ENCODE measurements at places on chromosomes 1 and 21.

- H3K27me3 ChIP-seq: peaks cover under 1% of the 10 kb centered on the region
- H3K4me3 ChIP-seq: no peak overlapping the region
- peaks cover 14% of the 10 kb centered on the region for H3K4me1 ChIP-seq
- H3K27ac ChIP-seq: no peak overlapping the region
Observed at GRCh38 chr1:109241344-109241743, 8.0 kb upstream of the CELSR2 start.

- H3K36me3 ChIP-seq: no peaks in the 10 kb centered on the region
- no peak overlapping the region for H3K4me3 ChIP-seq
- no peak overlapping the region for H3K27ac ChIP-seq
- H3K4me1 ChIP-seq: peaks cover 6% of the 10 kb centered on the region
Observed at GRCh38 chr1:114149211-114149610, 4.5 kb downstream of the SYT6 start.

DNA sequence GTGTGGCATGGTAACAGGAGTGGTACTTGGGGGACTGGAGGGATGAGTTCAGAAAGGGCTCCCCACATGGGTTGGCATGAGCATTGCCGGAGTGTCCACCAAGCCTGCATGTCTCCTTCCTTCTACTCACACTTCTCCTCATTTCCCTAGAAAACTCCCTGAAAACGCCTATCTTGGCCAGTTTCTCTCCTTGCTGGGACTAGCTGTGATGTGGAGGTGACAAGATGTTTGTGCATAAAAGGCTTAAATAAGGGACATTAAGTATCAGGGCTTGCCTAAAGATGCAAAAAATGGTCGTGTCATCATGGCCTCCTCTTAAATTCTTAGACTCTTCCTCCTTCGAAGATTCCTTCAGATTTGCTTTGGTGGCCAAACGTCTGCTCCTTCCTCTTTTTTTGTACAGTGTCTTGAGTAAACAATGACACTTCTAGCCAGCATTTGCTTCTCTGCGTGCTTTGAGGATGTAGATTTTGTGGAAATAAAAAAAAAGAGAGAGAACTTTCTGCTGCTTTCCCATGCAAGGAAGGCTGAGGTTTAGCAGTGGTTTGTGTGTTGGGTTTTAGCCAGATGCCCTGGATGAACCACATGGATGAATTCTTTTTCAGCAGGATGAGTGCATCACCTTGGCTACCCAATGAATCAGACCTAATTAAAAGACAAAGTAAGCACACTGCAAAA lies 239.1 kb upstream of the IRF2BP2 start:
- H3K4me1 ChIP-seq: peaks cover 71% of the 10 kb centered on the region
- H3K4me3 ChIP-seq: no peak overlapping the region
- H3K27ac ChIP-seq: no peak overlapping the region
- DNase-seq: no peak
- no peaks in the 10 kb centered on the region for H3K27me3 ChIP-seq
- H3K36me3 ChIP-seq: peaks cover 7% of the 10 kb centered on the region

- peaks cover 44% of the 10 kb centered on the region for H3K4me1 ChIP-seq
- H3K36me3 ChIP-seq: no peaks in the 10 kb centered on the region
- H3K27ac ChIP-seq: no peak overlapping the region
- no peaks in the 10 kb centered on the region for H3K27me3 ChIP-seq
- DNase-seq: no peak
Observed at GRCh38 chr21:35202431-35202830, 153.3 kb upstream of the RUNX1 start.

DNA sequence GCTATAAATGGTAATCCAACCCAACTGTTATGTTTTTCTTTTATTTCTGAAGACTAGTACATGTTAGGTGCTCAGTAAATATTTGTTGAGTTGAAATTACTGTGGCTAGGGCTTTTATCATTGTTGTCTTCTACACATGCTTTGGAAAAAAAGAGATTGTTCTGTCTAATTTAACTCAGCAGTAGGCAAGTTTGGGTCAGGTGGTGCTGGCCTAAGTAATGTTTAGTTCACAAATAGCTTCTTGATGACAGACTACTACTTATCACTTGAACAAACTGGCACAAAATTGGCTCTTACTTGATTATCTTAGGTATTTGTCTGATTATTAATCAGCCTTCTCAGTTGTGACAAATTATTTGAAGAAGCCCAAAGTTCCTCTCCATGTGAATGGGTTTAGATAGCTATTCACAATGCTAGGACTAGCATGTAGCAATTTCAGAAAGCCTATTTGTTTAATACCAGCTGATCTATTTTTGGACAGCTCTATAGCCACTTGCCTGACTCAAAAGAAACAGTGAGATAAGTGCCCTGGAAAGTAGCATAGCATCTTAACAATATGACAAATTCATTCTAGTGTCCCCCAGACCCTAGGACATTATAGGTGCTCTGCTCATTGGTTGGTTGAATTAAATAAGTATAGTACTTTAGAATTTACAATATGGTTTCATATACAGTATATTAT lies 32.6 kb downstream of the TMEM200B start:
- peaks cover 6% of the 10 kb centered on the region for H3K4me1 ChIP-seq
- H3K27me3 ChIP-seq: no peaks in the 10 kb centered on the region
- DNase-seq: no peak
- H3K36me3 ChIP-seq: peaks cover 32% of the 10 kb centered on the region
- H3K4me3 ChIP-seq: no peak overlapping the region

- H3K36me3 ChIP-seq: peaks cover 2% of the 10 kb centered on the region
- no peak overlapping the region for H3K4me3 ChIP-seq
- H3K27ac ChIP-seq: no peak overlapping the region
- no peak for DNase-seq
Observed at GRCh38 chr21:25742900-25743299, 8.1 kb downstream of the GABPA start.

- DNase-seq: no peak
- H3K27ac ChIP-seq: no peak overlapping the region
- peaks cover 15% of the 10 kb centered on the region for H3K4me1 ChIP-seq
- no peak overlapping the region for H3K4me3 ChIP-seq
- H3K27me3 ChIP-seq: no peaks in the 10 kb centered on the region
- no peaks in the 10 kb centered on the region for H3K36me3 ChIP-seq
Observed at GRCh38 chr1:230026572-230026971, 40.5 kb upstream of the GALNT2 start.

DNA sequence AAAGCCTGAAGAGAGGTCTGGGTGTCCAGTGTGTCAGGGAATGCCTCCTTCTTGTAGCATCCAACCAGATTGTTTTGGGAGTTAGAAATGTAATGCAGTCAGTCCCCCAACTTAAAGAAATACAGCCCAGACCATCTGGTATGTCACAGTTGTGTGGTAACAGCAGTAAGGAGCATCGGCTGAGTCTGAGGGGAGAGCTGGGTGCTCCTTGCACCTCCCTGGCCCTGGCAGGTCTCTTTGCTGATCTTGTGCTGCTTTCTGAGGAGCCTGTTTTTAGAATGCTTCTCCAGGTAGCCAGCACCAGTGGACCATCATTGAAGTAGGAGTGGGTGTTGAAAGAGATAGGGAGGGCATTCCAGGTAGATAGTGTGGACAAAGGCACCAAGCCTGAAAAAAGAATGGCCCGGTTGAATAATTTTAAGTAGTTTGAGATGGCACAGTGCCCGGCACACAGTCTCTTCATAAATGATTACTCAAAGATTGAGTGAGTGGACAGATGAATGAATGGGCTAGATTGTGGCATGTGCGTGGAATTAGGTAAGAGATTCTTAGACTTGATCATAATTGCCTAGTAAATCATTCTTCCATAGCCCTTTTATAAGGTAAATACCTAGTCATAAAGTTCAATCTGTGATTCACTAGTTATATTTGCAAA lies 46.5 kb downstream of the LAMC1 start:
- no peak for DNase-seq
- no peaks in the 10 kb centered on the region for H3K36me3 ChIP-seq
- no peak overlapping the region for H3K27ac ChIP-seq
- H3K4me1 ChIP-seq: peaks cover 7% of the 10 kb centered on the region

- DNase-seq: no peak
- H3K4me1 ChIP-seq: no peaks in the 10 kb centered on the region
- no peak overlapping the region for H3K4me3 ChIP-seq
- no peak overlapping the region for H3K27ac ChIP-seq
- no peaks in the 10 kb centered on the region for H3K36me3 ChIP-seq
- H3K27me3 ChIP-seq: no peaks in the 10 kb centered on the region
Observed at GRCh38 chr1:71792264-71792663, 490.1 kb downstream of the NEGR1 start.

DNA sequence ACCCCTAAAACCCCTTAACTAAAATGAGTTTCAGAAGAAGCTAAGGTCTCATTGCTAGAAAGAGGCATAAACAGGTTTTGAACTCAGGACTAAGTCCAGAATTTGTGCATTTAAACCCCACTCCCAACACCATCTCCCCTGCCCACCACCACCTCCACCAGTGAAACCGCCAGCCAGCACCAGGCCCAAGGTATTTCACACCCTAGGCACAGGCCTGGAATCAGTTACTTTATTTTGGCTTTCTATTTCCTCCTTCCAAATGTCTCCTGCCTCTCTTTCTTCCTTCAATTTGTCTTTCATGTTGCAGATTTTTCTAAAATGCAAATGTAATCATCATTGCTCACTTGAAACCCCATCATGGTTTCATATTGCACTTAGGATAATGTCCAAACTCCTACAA lies 1.9 kb upstream of the IPO13 start:
- H3K27ac ChIP-seq: no peak overlapping the region
- H3K4me3 ChIP-seq: peak overlapping the region; percentile 92
- H3K4me1 ChIP-seq: peaks cover 21% of the 10 kb centered on the region
- H3K27me3 ChIP-seq: no peaks in the 10 kb centered on the region
- peaks cover 10% of the 10 kb centered on the region for H3K36me3 ChIP-seq
- no peak for DNase-seq

DNA sequence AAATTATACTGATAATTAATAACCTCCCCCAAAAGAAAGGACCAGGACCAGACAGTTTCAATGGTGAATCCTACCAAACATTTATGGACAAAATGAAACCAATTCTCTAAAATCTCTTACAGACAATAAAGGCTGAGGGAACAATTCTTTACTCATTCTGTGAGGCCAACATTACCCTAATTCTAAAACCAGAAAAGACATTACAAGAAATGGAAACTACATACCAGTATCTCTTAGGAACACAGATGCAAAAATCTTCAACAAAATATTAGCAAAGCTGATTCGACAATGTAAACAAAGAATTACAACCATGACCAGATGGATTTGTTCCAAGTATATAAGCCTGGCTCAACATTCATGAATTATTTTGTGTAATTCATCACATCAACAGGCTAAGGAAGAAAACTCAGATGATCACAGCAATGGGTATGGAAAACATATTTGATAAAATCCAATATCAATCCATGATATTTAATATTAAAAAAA lies 8.6 kb downstream of the TMED5 start:
- peak overlapping the region; percentile 72 for H3K4me3 ChIP-seq
- peak overlapping the region; percentile 78 for H3K27ac ChIP-seq
- H3K4me1 ChIP-seq: peaks cover 53% of the 10 kb centered on the region
- H3K27me3 ChIP-seq: no peaks in the 10 kb centered on the region
- peaks cover 60% of the 10 kb centered on the region for H3K36me3 ChIP-seq

- H3K27ac ChIP-seq: no peak overlapping the region
- H3K4me3 ChIP-seq: no peak overlapping the region
- H3K27me3 ChIP-seq: peaks cover 19% of the 10 kb centered on the region
- no peaks in the 10 kb centered on the region for H3K4me1 ChIP-seq
- DNase-seq: no peak
Observed at GRCh38 chr1:208357644-208358507, 113.7 kb upstream of the PLXNA2 start.

GRCh38 chr1:167114725-167115124 lies 20.9 kb downstream of the STYXL2 start:
- peaks cover 15% of the 10 kb centered on the region for H3K4me1 ChIP-seq
- H3K27ac ChIP-seq: no peak overlapping the region
- peaks cover 3% of the 10 kb centered on the region for H3K36me3 ChIP-seq

GRCh38 chr1:3948344-3948743 lies 48.3 kb upstream of the C1orf174 start:
- no peaks in the 10 kb centered on the region for H3K36me3 ChIP-seq
- peaks cover 33% of the 10 kb centered on the region for H3K27me3 ChIP-seq
- H3K27ac ChIP-seq: no peak overlapping the region

DNA sequence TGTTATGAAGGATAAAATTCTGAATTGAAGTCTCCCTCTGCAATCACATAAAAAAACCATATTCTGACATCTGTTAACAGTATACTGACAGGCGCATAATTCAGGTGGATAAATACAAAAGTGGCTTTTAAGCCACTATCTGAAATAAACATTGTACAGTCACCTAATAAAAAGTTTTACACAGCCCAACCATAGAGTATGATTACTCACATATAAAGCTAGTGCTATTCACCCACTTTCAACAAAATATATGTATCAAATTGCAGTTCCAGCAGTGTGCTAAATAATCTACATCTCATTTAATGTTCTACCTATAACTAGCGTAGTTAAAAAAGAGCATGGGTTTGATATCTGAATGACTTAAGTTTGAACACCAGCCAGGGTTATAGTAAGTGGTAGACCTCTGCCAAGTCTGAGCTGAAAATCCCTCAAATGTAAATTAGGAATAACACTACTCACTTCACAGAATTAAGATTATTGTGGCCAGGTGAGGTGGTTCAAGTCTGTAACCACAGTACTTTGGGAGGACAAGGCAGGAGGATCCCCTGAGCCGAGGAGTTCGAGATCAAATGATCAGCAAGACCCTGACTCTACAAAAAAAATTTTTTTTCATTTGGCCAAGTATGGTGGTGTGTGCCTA lies 3.9 kb downstream of the EGLN1 start:
- peaks cover 43% of the 10 kb centered on the region for H3K36me3 ChIP-seq
- peaks cover 50% of the 10 kb centered on the region for H3K4me1 ChIP-seq
- H3K27ac ChIP-seq: no peak overlapping the region
- H3K4me3 ChIP-seq: peak overlapping the region; percentile 88

GRCh38 chr1:189970331-189971230 lies 507.1 kb downstream of the BRINP3 start:
- no peak overlapping the region for H3K4me3 ChIP-seq
- H3K27ac ChIP-seq: no peak overlapping the region
- DNase-seq: no peak
- H3K27me3 ChIP-seq: no peaks in the 10 kb centered on the region

DNA sequence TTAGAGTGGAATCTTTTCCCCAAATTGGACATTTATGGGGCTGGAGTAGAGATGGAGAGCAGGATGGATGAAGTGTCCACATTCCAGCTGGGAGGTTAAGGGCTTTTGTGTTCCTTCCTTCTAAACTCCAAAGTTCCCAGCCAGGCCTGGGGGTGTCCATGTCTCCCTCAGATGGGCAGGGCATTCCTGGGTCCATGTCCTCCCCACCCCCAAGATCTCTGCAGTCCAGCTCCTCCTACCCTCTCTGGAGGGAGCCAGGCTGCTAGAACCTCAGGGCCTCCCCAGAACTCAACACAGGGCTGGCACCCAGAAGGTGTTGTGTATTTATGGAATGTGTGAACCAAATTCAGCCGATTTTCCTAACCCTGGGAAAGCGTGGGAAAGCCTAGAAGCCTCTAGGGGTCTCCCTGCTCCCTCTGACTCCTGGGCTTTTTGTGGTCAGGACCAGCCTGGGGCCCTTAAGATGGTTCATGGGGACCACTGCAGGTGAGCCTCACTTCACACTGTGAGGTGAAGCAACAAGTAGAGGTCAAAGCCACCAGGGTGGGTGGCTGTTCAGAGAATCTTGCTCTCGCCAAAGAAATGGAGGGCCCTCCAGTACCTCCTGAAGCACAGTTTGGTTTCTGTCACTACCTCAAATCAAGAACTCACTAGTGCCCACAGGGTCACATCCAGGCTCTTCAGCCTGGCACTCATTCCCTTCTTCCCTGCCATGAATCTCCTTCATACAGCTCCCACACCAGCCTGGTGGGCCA lies 54.8 kb downstream of the GLIS1 start:
- no peaks in the 10 kb centered on the region for H3K36me3 ChIP-seq
- no peak overlapping the region for H3K4me3 ChIP-seq
- peaks cover 4% of the 10 kb centered on the region for H3K27me3 ChIP-seq
- H3K27ac ChIP-seq: no peak overlapping the region

- DNase-seq: no peak
- H3K36me3 ChIP-seq: peaks cover 58% of the 10 kb centered on the region
- H3K4me1 ChIP-seq: peaks cover 41% of the 10 kb centered on the region
- H3K27ac ChIP-seq: peak overlapping the region; percentile 98
- peak overlapping the region; percentile 92 for H3K4me3 ChIP-seq
Observed at GRCh38 chr1:92832537-92833114, 786 bp downstream of the RPL5 start.

Data from activated naive CD8-positive, alpha-beta T cell treated with anti-CD3 and anti-CD28 coated beads for 36 hours (primary cell).